ENCODE measurements at places on chromosomes 4 and X.

DNA sequence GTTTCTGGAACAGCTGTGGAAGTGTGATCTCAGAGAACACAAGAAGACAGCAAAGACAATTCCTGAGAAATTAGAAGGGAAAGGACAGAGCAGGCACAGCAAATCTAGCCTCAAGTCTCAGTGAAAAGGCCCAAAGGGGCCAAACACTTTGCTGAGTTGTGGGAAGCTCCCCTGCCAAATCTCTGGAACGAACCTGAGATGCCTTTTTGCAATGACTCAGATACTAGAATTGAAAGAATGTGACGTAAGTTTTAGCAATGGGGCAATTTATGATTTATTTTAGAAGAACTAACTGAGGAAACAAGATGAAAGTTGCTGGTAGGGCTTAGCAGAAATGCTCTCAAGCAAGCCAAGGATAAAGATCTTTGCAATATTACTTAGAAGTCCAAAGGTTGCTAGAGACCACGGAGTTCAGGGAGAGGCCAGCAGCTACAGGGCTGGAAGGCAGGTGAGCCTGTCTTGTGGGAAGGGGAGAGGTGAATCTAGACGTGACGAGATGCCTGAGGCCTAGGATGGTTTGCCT lies 92.8 kb downstream of the AMELX start:
- no peak for DNase-seq

GRCh38 chr4:2138846-2139500 lies 79.8 kb downstream of the NAT8L start:
- no peak for DNase-seq

DNA sequence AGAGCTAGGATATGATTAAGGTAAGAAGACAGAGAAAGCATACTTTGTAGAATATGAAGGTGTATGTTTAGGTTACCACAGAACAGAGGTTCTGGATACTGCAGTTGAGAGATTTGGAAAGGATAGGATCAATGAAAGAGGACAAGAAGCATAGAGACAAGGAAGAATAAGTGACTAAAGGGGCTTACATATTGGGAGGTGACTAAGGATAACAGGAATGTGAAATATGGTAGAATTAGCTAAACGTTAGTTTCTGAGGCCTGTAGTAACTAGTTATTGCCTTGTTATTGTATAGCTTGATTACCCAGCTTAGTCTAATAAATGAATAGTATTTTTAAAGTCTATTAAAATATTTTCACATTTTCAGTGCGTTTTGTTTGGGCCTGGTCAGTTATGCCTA lies 38.2 kb downstream of the CENPI start:
- DNase-seq, result no peak

DNA sequence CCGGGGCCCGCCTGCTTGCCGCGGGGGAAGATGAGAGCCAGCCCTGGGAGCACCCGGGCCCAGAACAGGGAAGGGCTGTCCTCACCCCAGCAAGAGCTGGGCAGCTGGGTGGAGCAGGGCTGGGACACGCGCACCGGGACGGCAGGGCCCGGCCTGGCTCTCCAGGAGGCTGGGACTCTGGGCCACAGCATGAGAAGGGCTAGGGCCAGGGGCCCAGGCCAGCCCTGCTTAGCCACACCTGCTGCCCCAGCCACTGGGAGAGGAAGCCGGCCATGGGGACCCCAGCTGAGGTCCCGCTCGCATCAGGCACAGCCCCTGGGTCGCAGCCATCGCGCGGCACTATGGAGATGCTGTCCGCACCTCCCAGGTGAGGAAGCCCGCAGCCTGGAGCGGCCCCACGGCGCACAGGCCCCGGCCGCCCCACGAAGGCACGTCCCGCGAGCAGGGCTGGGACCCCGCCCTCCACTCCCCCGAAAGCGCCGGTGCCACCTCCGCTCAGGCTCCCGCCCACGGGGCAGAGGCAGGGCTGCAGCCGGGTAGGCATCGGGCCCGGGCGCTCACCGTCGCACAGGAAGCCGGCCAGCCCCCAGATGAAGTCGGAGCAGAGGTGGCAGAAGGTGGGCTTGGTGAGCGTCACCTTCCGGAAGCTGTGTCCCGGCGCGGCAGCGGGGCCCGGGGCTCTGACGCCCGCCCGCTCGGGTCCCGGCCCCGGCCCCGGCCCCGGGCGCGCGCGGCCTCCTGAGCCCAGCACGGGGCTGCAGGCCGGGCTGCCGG lies 531 bp downstream of the DGKQ start:
- no peak for DNase-seq

- DNase-seq, result no peak
Observed at GRCh38 chr4:20326460-20326859, 74.8 kb downstream of the SLIT2 start.

- DNase-seq, result no peak
Observed at GRCh38 chrX:1912193-1912592, 297.3 kb downstream of the ASMT start.

DNA sequence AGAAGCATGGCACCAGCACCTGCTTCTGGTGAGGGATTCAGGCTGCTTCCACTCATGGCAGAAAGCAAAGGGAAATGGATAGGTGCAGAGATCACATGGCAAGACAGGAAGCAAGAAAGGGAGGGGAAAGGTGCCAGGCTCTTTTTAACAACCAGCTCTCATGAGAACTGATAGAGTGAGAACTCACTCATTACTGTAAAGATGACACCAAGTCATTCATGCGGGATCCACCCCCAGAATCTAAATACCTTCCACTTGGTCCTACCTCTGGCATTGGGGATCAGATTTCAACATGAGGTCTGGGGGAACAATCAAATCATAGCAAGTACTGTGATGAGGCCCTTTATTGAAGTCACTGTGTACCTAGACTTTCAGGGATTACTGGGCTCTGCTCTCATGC lies 72.0 kb upstream of the PRDM5 start:
- no peak for DNase-seq

- DNase-seq, result no peak
Observed at GRCh38 chr4:106898621-106899230, 137.4 kb downstream of the DKK2 start.

DNA sequence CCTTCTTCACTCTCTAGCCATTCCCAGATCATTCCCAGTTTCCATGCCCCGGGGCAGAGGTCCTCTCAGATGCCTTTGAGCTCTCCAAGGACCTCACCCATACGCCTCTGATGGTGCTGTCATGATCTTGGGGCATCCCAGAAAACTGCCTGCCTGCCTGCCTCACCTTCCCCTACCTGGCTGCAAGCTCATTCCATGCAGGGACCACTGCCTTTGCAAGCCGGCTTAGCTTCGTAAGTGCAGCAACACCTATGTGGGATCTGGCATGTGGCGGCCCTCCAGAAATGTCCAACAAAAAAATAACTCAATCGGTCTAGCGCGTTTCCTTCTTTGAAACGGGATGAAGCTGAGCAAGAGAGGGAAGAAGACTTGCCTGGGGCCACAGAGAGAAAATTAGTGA lies 53.0 kb downstream of the C4orf50 start:
- no peak for DNase-seq

DNA sequence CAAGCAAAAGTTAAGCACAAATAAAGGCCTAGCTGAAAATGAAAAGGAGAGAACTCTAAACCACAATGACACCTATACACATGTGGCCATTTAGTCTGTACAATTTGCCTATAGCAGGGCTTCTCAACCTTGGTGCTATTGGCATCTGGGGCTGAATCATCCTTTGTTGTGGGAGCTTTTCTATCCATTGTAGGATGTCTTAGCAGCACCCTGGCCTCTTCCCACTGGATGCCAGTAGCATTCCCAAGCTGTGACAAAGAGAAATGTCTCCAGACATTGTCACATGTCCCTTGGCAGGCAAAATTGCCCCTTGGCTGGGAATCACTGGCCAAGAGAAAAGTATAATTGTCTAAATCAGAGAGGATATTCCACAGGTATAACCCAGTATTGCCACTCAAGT lies 13.5 kb upstream of the PRPS2 start:
- DNase-seq, result no peak

DNA sequence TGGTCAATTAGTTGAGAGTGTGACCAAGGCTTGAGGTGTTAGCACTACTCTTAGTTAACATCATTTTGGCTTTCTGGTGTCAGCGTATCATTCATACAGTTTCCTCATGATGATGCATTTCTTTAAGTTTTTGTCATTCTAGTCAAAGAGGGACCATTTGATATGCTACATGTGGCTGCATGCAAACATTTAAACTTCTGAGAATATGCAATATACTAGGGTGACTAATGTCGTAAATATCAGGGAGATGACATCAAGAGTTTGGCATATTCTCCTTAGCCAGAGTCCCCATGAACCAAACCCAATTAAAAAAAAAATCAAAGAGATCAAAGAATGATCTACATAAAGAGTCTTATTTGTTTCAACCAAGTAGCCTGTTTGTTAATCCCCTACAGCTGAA lies 537.4 kb upstream of the PCDH7 start:
- DNase-seq, result no peak

DNA sequence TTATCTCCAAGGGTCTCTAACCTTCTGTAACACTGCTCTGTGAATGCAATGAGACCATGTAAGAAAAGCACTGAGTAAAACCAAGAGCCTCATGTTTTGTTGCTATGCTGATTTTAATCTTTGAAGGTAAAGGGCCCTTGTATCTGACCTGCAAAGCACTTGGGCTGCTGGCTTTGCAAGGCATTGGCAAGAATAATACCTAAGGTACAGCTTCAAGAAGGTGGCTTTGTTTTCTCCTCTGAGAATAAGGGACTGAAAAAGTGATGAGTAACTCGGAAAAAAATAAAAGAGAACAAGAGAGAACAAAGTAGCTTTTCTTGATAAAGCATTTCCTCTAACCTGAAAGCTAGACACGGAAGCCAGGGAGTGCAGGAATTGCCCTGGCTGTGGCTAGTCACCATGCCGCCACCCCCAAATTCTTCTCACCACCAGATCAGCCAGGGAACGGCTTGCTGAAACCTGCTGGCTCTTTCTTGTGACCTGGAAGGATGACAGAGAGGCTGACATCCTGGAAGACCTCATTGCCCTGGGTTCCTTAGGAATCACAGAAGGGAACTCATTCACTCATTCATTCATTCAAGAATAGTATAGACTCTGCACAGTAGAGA lies 41.8 kb upstream of the HS3ST1 start:
- DNase-seq, result no peak

DNA sequence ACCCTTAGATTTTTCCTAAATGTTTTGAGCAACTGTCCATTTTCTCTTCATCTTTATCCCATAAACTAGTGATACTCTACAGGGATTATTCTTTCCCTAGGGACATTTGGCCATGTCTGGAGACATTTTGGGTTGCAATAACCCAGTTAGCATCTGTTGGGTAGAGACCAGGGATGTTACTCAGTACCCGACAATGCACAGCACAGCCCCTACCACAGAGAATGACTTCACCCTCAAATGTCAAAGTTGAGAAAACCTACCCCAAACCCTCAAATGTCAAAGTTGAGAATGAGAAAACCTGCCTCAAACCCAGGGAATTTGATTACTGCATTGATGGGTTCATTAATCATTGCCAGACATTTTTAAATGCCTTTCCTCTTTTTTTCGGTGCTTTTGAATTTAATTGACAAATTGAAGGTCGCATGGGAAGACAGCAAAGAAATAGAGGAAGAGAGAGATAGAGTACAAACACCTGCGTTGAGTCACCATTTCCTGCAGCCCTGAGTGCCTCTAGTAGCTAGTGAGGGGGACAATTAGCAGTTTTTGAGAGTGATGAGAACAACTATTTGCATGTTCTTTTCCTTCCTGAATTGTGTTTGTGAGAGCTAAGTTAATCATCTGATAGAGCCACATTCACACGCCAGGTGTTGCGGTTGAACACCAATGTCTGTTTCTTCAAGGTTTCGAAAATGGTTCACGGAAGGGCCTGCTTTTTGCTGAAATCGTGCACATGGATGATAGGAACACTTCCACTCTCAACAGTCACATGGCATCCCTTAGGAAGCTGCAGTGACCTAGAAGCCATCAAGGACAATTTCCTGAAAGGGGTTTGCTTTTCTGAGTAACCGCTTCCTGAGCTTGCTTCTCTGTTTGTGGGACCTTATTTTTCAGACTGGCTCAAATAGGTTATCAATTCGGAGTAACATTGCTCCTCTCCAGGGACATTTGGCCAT lies 203.9 kb upstream of the VCX3A start:
- no peak for DNase-seq

GRCh38 chrX:3231766-3232165 lies 114.7 kb downstream of the MXRA5 start:
- DNase-seq, result no peak

DNA sequence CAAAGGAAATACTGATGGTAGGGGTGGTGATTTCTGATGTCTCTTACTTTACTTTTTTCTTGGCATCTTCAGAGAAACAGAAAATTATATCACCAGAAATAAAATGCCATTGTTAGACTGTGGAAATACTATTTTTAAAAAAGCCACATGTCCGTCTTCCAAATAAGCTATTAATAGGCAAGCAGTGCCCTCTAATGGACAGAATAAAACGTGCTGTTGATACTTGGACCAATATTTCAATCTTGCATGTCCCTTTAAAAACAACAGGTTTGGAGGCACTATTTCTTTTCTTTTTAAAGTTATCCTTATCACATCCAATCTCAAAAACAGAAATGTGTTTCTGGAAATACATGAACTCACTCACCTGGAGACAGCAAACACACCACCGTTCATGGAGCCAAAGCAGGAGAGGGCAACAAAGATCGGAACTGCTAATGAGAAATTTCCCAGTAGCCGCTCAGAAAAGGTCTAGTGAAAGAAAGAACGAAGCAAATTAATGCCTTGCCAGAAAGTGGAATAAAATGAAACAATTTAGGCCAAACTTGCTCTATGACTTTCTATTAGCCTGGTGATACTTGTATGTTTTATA lies 59.2 kb downstream of the SLC7A11 start:
- DNase-seq, result no peak

DNA sequence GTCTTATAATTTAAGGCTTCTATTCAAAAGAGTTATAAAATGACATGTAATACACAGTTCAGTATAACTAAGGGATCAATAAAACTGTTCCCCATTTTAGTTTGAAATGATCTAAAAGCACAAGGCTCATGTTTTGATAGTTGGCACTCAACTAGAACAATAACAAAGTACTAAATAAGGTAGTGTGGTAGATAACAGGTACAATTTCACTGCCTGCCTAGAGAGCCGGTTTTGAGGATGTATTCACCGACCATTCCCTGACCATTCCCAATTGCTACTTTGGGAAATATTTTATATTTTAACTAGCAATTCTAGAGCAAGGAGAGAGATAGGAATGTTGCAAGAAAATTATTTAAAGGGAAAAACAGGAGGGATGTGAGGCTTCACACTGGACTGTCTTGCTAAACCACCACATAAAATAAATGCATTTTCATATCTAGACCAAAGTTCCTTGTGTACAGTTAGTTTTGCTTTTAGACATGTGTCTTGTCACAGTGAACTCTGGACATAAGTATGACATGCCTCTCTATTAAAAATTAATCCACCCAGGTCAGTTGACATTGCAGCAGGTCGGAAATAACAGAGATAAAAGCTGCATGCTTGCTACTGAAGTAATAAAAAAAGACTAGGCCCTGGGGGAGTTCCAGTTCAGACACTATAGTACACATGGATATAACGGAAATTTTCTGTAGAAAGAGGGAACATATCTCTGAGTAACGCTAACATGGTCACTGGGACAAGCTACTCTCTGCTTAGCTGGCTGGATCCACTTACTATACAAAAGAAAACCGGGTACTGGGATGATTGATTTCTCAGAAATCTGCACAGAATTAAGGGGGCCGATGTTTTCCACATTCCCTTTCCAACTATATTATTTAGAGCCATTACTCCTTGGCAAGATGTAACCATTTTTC lies 56.3 kb upstream of the NAP1L5 start:
- DNase-seq, result no peak

- DNase-seq, result no peak
Observed at GRCh38 chr4:4810778-4811177, 48.7 kb upstream of the MSX1 start.

- DNase-seq, result no peak
Observed at GRCh38 chr4:152776352-152776751, 3.2 kb downstream of the TIGD4 start.

GRCh38 chr4:2827071-2827873 lies 16.4 kb upstream of the ADD1 start:
- no peak for DNase-seq

- DNase-seq, result no peak
Observed at GRCh38 chrX:112120721-112121120, 38.1 kb upstream of the TRPC5 start.

All from cortex of kidney (tissue), 1 donor.